ENCODE measurements at places on chromosomes 3 and 15.

GRCh38 chr15:52790169-52790708 is at the start of gene ONECUT1:
Gene ONECUT1, minus strand, starts transcription at chr15:52790336. Its CDS starts 452 bp downstream, at chr15:52789884.
- DNase-seq, result no peak

GRCh38 chr3:115638991-115639390 is 15.7 kb downstream of the GAP43 start:
- DNase-seq, result no peak

DNA sequence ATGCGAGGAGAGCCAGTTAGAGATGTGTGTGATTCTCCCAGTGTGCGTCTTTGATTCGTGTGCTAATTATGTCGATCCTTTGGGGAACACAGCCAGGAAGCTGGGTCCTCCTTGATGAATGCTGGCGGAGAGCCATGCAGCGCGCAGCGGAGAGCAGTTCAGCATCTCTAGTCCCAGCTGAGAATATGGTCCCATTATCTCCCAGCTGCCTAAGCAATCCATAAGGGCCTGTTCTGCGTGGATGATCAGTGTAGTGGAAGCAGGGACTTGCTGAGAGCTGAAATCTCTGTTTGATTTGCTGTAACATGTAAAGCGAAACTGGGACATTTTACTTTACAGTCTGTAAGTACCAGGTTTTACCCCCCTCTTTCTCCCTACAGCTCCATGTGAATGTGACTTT is 412.7 kb downstream of the CNTN4 start:
- no peak for DNase-seq

- no peak for DNase-seq
Observed at GRCh38 chr3:41288785-41289184, 89.5 kb downstream of the CTNNB1 start.

GRCh38 chr15:70036585-70037291 is 61.0 kb downstream of the TLE3 start:
- DNase-seq, result no peak

DNA sequence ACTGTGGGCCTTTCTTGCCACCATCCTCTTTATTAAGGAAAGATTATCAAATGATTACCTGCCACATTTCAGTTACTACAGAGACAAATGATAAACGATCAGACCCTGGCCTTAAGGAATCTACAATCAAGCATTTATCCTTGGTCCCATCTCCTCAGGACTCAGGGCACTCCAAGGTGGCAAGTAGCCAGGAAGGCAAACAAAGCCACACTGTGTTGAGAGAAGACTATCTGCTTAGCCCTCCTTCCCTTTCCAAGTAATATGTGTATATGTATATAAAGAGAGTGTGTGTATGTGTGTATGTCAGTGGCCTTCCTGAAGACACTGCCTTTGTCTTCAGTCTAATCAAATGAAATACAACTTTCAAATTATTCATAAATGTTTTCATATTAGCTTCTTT is 490.1 kb upstream of the ATP11B start:
- no peak for DNase-seq

All from activated CD8-positive, alpha-beta memory T cell treated with anti-CD3 and anti-CD28 coated beads for 1 hour (primary cell).